ENCODE measurements at places on chromosomes 1 and 21. TPM values are rescaled to one million over a fixed set of nuclear protein-coding genes. Genes with fewer than 3 reads are reported as not detected.

GRCh38 chr1:77996734-77997133, 8.0 kb upstream of the DNAJB4 start:
- no peak overlapping the region for H3K4me3 ChIP-seq
- peaks cover 11% of the 10 kb centered on the region for H3K36me3 ChIP-seq
- peaks cover 6% of the 10 kb centered on the region for H3K4me1 ChIP-seq
- H3K27ac ChIP-seq, result no peak overlapping the region
- no peak for DNase-seq
- no peaks in the 10 kb centered on the region for H3K27me3 ChIP-seq

- peaks cover 66% of the 10 kb centered on the region for H3K36me3 ChIP-seq
- H3K4me3 ChIP-seq, result peak overlapping the region; percentile 62
- no peak for DNase-seq
Observed at GRCh38 chr1:206581571-206581981, 30.7 kb downstream of the EIF2D start.

- H3K27me3 ChIP-seq, result no peaks in the 10 kb centered on the region
- peaks cover 14% of the 10 kb centered on the region for H3K36me3 ChIP-seq
- H3K4me1 ChIP-seq, result no peaks in the 10 kb centered on the region
- no peak for DNase-seq
Observed at GRCh38 chr1:228151180-228151925, 1.6 kb downstream of the GJC2 start.

DNA sequence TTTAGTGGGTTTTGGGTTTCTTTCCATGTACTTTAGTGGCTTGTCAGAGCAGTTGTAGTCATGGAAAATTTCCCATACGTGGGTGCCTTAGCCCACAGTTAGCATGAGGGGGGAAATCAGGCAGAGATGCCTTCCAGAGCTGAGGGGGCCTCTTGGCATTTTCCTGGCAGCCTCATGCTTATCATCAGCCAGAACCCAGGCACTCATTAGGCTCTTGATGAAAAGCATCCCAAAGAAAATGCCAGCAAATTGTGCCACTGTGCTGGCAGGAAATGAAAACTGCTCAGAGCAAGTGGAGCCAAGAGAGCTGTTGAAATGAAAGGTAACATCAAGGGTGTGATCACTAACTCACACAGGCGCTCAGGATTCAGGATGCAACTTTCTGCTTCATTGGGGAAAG, 128.0 kb downstream of the TNNI3K start:
- H3K4me3 ChIP-seq, result no peak overlapping the region
- DNase-seq, result no peak
- H3K4me1 ChIP-seq, result no peaks in the 10 kb centered on the region
- H3K27ac ChIP-seq, result no peak overlapping the region
- no peaks in the 10 kb centered on the region for H3K36me3 ChIP-seq

GRCh38 chr1:175186433-175187160, 6.0 kb downstream of the KIAA0040 start:
- H3K4me3 ChIP-seq, result peak overlapping the region; percentile 72
- no peaks in the 10 kb centered on the region for H3K27me3 ChIP-seq
- peak overlapping the region; percentile 97 for H3K27ac ChIP-seq
- peaks cover 78% of the 10 kb centered on the region for H3K36me3 ChIP-seq
- no peak for DNase-seq

- no peak overlapping the region for H3K4me3 ChIP-seq
- H3K4me1 ChIP-seq, result peaks cover 11% of the 10 kb centered on the region
- no peak overlapping the region for H3K27ac ChIP-seq
- no peak for DNase-seq
- no peaks in the 10 kb centered on the region for H3K27me3 ChIP-seq
Observed at GRCh38 chr21:35134309-35134708, 85.2 kb upstream of the RUNX1 start.

DNA sequence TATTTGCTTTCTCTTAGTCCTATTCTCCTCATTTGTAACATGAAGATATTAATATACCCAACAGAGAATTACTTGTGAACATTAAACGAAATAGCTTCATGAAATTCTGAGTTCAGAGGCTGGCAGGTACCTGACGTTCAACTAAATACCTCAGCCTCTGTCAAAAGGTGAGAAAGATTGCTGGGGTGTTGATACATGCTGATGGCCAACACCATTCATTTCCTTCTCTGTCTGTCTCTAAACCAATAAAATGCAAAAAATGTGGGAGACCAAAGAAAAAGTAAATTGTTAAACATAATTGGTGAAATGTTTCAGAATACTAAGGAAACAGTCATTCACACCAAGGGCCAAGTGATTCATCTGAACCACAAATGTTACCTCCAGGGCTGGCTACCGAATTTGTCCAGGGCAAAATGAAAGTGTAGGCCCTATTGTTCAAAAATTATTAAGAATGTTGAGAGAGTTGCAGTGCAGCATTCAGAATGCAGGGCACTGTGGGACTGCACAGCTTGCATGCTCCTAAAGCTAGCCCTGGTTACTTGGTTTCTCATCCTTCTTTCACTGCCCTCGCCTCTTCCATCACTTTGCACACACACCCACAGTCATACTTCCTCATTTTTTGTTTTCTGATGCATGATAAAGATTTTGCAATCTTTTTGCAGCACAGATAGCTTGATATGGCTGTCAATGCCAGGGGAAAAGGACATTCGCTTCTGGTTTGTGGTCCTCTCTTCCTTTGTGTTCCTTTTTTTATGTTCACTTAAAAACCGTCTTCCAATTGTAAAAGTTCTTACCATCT, 414.3 kb upstream of the NR5A2 start:
- peaks cover 13% of the 10 kb centered on the region for H3K4me1 ChIP-seq
- no peaks in the 10 kb centered on the region for H3K36me3 ChIP-seq
- no peak overlapping the region for H3K27ac ChIP-seq
- DNase-seq, result no peak
- no peaks in the 10 kb centered on the region for H3K27me3 ChIP-seq
- H3K4me3 ChIP-seq, result no peak overlapping the region

- H3K27ac ChIP-seq, result no peak overlapping the region
- peaks cover 3% of the 10 kb centered on the region for H3K36me3 ChIP-seq
- peaks cover 53% of the 10 kb centered on the region for H3K4me1 ChIP-seq
- H3K27me3 ChIP-seq, result no peaks in the 10 kb centered on the region
- H3K4me3 ChIP-seq, result no peak overlapping the region
Observed at GRCh38 chr1:87829360-87829759, 500.7 kb downstream of the LMO4 start.

DNA sequence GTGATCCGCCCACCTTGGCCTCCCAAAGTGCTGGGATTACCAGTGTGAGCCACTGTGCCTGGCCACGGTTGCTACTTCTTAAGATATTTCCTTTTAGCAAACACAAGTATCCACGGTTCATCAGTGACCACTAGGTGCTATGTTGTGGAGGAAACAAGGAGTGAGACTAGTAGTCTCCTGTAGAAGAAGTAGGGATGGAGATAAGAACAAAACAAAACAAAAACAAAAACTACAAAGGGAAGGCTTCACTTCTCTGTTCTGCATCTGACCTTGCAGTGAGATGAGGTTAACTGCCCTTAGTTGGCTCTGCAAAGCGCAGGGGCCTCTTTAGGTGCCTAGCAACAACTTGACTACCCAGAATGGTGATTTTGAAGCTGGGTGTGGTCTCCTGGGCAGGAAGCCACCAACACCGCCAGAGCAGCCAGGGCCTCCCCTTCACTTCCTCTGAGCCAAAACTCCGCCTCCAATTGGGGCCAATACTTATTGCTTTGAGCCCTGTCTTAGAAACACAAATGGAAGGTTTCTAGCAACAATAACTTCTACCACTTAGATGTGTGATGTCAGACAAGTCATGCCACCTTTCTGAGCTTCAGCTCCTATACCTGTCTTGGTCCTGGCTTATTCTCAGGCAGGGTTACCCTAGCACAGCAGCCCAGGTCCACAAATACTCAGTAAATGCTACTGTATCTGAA, 12.8 kb upstream of the CDC42 start:
- peak overlapping the region; percentile 76 for H3K4me3 ChIP-seq
- no peaks in the 10 kb centered on the region for H3K27me3 ChIP-seq
- H3K4me1 ChIP-seq, result peaks cover 53% of the 10 kb centered on the region
- peak overlapping the region; percentile 95 for H3K27ac ChIP-seq

DNA sequence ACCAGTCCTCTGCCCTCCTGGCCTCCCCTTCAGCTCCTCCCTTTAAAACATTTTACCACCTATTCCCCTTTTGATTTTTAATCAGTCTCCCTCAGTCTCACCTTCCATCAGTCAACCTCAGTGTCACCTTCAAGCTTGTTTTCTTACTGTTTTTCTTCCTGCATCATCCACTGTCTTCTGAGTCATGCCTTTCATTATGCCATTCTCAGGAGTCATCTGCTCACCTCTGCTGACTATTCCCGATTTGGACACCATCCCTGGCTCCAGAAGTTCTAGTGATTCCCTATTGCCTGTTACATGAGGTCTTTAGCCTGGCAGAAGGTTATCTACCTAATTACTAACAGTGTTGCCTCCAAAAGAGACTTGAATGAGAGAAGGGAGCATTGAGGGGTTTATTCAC, 23.9 kb downstream of the NFASC start:
- peaks cover 20% of the 10 kb centered on the region for H3K27me3 ChIP-seq
- H3K27ac ChIP-seq, result no peak overlapping the region
- H3K4me3 ChIP-seq, result no peak overlapping the region
- no peaks in the 10 kb centered on the region for H3K36me3 ChIP-seq

GRCh38 chr1:225987491-225988316, 11.4 kb downstream of the SDE2 start:
- H3K4me3 ChIP-seq, result no peak overlapping the region
- H3K27ac ChIP-seq, result peak overlapping the region; percentile 5
- no peak for DNase-seq

GRCh38 chr1:116532671-116533428, 38.0 kb downstream of the CD58 start:
- H3K4me1 ChIP-seq, result peaks cover 12% of the 10 kb centered on the region
- no peak for DNase-seq
- H3K27ac ChIP-seq, result no peak overlapping the region
- H3K36me3 ChIP-seq, result peaks cover 79% of the 10 kb centered on the region

DNA sequence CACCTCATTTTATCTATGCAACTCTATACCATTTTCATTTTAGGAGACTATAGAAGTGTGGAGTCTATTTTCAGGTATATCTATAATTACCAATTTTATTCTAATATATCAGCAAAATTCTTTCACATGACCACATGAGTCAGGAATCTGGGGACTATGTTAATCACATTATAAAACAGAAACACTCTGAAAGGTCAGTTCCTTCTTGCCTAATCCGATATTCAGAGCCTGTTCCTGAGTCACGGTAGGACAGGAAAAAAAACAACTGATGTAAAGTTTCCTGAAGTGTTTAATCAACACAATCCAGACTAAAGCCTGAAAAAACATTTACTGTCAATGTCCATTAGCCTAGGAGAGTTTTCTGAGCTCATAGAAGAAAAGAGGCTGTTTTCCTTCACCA, 1902.3 kb downstream of the NCAM2 start:
- H3K27ac ChIP-seq, result no peak overlapping the region
- no peak overlapping the region for H3K4me3 ChIP-seq
- DNase-seq, result no peak
- H3K36me3 ChIP-seq, result no peaks in the 10 kb centered on the region
- H3K4me1 ChIP-seq, result no peaks in the 10 kb centered on the region
- no peaks in the 10 kb centered on the region for H3K27me3 ChIP-seq

- H3K4me1 ChIP-seq, result peaks cover 41% of the 10 kb centered on the region
- no peak overlapping the region for H3K27ac ChIP-seq
- H3K36me3 ChIP-seq, result peaks cover 43% of the 10 kb centered on the region
- no peak overlapping the region for H3K4me3 ChIP-seq
- H3K27me3 ChIP-seq, result no peaks in the 10 kb centered on the region
Observed at GRCh38 chr1:229323885-229324553, 18.8 kb downstream of the CCSAP start.

- no peak within 1 kb of the TSS for H3K4me3 ChIP-seq
- DNase-seq, result no peak
- H3K4me1 ChIP-seq, result no peaks in the 10 kb centered on the region
- peaks cover 12% of the 10 kb centered on the region for H3K27me3 ChIP-seq
Observed at GRCh38 chr1:230713915-230714764, at the start of gene AGT. TSS of gene AGT (minus strand) at chr1:230714122. CDS start at chr1:230710823, 3,299 bp downstream.

DNA sequence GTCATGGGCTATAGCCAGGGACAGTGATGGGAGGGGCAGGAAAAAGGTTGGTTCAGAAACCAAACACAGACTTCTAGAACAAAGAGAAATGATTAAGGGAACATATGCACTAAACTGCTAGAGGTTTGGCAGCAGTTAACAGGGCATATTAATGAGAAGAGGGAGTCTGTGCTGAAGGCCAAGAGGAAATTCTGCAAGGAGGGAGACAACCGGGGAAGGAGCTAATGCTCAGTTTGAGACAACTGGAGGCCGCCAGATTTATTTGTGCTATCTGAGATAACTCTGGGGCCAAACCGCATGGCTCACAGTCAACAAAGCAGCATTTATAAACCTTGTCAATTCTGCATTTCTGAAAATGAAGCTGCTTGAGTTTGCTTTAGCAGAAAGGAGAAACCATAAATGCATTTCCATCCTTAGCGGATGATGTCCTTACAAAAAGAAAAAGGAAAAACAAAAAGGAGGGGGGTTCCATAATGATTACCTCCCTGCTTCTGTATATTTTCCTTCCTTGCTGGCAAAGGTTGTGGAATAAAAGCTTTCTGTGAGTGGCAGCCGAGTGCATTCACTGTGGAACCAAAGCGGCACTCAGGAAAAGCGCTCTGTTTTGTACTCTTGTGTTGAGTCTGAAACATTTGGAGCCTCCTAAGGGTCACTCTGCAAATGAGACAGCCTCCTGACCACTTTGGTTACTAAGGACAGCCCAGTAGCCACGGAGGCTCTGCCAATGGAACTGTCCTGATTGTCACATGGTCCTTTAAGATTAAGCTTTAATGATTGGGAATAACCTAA, 70.3 kb downstream of the SIM2 start:
- H3K36me3 ChIP-seq, result peaks cover 5% of the 10 kb centered on the region
- no peaks in the 10 kb centered on the region for H3K27me3 ChIP-seq
- H3K4me3 ChIP-seq, result no peak overlapping the region
- DNase-seq, result no peak
- no peak overlapping the region for H3K27ac ChIP-seq
- no peaks in the 10 kb centered on the region for H3K4me1 ChIP-seq

DNA sequence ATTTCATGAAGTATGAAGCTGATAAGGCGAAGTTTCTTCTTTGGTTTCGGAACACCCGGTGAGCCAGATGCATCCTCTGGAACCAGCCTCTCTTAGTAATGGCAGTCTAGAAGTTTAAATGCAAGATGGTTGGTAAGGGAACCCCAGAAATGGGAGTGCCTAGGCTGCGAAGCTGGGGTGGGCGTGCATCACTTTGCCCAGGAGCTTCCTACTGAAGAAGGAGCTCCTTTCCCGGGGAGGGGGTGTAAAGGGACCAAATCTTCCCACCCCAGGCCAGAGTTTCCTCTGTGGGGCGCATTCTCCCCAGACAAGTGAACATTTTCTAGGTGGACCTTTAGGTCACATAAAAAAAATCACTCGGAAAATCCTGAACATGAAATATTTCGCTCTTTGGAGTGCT, 4.4 kb downstream of the TFF2 start:
- H3K27ac ChIP-seq, result no peak overlapping the region
- peaks cover 3% of the 10 kb centered on the region for H3K27me3 ChIP-seq
- H3K36me3 ChIP-seq, result no peaks in the 10 kb centered on the region
- H3K4me1 ChIP-seq, result no peaks in the 10 kb centered on the region
- no peak overlapping the region for H3K4me3 ChIP-seq

The ARMH1 gene
- total RNA-seq, result 19.9 TPM

The EMC1 gene
- 40.0 TPM for total RNA-seq

The SLC30A10 gene
- total RNA-seq, result not detected

The TTLL7 gene
- 0.12 TPM for total RNA-seq

Data from activated B cell treated with CpG ODN at 0.5 μM for 24 hours (primary cell).